ENCODE measurements at places on chromosomes 1 and 21.

- H3K4me1 ChIP-seq = no peaks in the 10 kb centered on the region
- DNase-seq = no peak
- no peaks in the 10 kb centered on the region for H3K27me3 ChIP-seq
Observed at GRCh38 chr1:100661176-100661575, 58.4 kb upstream of the VCAM1 start.

- DNase-seq = no peak
- no peaks in the 10 kb centered on the region for H3K27me3 ChIP-seq
- no peaks in the 10 kb centered on the region for H3K36me3 ChIP-seq
- no peak overlapping the region for H3K4me3 ChIP-seq
Observed at GRCh38 chr21:14683063-14683462, 136.9 kb upstream of the SAMSN1 start.

DNA sequence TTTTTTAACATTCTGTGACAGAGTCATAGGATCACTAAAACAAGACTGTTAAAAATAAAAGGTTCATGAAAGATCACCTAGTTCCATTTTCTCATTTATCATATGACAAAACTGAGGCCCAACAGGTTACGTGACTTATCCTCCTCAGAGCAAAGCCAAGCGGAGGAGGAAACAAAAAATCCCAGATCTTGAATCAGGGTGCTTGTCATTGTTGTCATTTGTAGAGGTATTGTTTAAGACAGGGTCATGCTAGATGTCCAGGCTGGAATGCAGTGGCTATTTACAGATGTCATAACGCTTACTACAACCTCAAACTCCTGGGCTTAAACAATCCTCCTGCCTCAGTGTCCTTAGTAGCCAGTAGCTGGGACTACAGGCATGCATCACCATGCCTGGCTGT lies 293.2 kb downstream of the DSCAM start:
- no peak overlapping the region for H3K27ac ChIP-seq
- H3K4me3 ChIP-seq = no peak overlapping the region
- DNase-seq = no peak
- H3K36me3 ChIP-seq = no peaks in the 10 kb centered on the region

DNA sequence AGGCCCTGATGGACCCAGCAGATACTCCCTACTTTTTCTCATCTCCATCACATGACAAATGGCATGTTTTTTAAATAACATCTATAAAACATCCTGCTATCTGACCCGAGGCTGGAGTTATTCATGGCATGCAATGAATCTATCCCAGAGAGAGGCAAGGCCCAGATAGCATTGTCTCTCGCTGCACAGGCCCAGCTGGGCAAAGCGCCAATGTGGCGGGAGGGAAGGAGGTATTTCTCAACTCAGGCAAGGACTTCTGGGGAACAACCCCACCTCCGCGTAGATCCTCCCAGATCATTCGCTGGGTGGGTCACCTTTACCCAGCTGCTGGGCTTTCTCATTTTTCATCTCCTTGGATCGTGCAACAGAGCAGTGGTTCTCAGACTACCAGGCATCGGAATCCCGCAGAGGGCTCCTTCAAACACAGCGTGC lies 59.8 kb downstream of the ERG start:
- peak; percentile 63 for DNase-seq
- no peaks in the 10 kb centered on the region for H3K36me3 ChIP-seq
- no peaks in the 10 kb centered on the region for H3K27me3 ChIP-seq
- H3K27ac ChIP-seq = peak overlapping the region; percentile 77

GRCh38 chr1:170691258-170691657 lies 27.3 kb downstream of the PRRX1 start:
- H3K4me3 ChIP-seq = no peak overlapping the region
- no peak for DNase-seq
- H3K4me1 ChIP-seq = no peaks in the 10 kb centered on the region
- H3K36me3 ChIP-seq = peaks cover 93% of the 10 kb centered on the region

DNA sequence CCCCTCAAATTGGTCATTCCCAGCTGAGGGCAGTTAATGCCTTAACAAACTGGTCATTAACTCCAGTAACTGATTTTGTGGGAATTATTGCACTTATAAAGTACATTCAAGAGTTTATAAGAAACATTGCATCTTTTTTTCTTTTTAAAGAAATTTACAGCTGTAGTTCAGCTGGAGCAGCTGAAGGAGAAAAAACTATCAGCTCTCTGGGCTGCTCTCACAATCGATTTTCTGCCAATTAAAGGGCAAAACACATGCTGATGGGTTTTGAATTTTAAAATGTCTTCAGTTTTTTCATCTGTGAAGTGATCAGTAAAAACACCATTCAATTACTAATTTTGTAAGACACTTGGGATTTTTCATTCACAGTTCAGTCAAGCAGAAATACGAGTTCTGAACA lies 74.7 kb downstream of the KIFAP3 start:
- H3K27ac ChIP-seq = no peak overlapping the region
- DNase-seq = no peak
- H3K36me3 ChIP-seq = no peaks in the 10 kb centered on the region
- no peaks in the 10 kb centered on the region for H3K4me1 ChIP-seq
- H3K4me3 ChIP-seq = no peak overlapping the region

- no peak for DNase-seq
- H3K27me3 ChIP-seq = no peaks in the 10 kb centered on the region
- no peak overlapping the region for H3K27ac ChIP-seq
- no peaks in the 10 kb centered on the region for H3K36me3 ChIP-seq
- no peak overlapping the region for H3K4me3 ChIP-seq
Observed at GRCh38 chr1:248787430-248787829, 31.9 kb upstream of the LYPD8 start.

DNA sequence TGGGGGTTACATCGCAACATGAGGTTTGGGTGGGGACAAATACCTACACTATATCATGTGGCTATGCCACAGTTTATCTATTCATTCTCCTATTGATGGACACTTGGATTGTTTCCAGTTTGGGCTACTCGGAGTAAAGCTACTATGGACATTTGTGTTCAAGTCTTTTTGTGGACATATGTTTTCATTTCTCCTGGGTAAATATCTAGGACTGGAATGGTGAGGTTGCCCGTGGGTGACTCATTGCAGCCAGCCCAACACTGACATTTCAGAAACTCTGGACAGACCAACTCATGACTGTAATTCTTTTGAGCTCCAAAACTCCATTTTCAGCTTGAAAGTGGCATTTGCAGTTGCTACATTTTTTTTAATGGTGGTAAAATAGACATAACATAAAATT lies 82.7 kb downstream of the KAZN start:
- H3K4me3 ChIP-seq = no peak overlapping the region
- H3K4me1 ChIP-seq = no peaks in the 10 kb centered on the region
- no peak for DNase-seq
- H3K27me3 ChIP-seq = no peaks in the 10 kb centered on the region
- no peak overlapping the region for H3K27ac ChIP-seq

DNA sequence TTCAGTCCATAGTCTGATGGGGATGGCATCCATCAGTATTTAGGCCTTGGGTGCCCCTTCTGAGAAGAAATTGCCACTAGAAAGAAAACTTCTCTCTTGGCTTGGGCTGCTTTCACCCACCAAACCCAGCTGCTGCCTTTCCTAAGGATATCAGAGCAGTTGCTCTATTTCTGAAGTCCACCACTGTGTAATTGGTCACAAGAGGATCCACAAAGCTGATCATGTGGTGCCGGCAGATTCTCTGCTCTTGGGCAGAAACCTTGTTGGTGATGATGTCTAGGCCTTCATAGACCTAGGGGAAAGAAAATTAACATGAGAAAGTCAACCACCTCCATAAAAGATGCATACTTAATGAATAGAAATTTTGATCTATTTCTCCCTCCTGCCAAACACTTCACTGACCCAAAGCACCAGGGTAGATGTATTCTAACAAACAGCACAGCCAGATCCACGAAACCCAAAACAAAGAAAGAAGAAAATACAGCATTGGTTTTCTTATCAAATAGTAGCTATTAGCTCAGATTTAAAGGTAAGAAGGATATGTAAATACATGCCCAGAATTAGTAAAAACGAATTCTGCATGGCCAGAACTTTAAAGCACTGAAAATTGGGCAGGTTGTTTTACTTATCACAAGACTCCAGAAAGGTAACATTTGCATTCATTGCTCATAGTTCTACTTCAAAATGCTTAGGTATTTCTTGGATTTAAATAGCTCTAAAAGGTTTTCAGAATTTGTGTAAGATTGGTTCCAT lies 26.0 kb downstream of the TRIT1 start:
- H3K27ac ChIP-seq = no peak overlapping the region
- H3K4me3 ChIP-seq = no peak overlapping the region
- no peaks in the 10 kb centered on the region for H3K27me3 ChIP-seq
- H3K4me1 ChIP-seq = peaks cover 2% of the 10 kb centered on the region
- H3K36me3 ChIP-seq = peaks cover 10% of the 10 kb centered on the region
- no peak for DNase-seq

DNA sequence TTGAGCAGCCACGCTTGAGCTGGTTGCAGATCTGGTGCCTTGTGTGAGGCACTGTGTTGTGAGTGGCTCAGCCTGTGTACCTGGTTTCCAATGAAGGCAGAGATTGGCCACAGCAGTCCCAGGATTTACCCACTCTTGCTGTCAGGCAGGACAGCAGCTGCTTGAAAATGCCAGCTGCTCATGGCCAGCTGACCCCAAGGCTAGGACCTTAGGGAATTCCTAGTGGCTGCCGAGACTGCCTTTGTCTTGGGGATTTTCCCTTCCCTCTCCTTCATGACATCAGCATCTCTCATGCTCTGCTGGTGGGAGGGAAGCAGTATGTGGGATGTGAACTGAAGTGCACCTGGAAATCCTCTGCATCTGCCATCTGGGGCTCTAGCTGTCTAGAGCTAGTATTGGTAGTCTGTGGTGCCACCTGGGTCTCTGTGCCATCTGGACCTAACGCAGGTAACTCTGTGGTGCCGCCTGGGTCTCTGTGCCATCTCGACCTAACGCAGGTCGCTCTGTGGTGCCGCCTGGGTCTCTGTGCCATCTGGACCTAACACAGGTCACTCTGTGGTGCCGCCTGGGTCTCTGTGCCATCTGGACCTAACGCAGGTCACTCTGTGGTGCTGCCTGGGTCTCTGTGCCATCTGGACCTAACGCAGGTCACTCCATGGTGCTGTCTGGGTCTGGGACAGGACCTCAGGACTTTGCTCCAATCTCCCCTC lies 3.8 kb upstream of the LRRC47 start:
- H3K4me1 ChIP-seq = peaks cover 6% of the 10 kb centered on the region
- peak; percentile 54 for DNase-seq
- H3K36me3 ChIP-seq = peaks cover 4% of the 10 kb centered on the region
- no peak overlapping the region for H3K27ac ChIP-seq

GRCh38 chr1:212853658-212854057 lies 4.4 kb upstream of the FLVCR1 start:
- no peak overlapping the region for H3K27ac ChIP-seq
- no peaks in the 10 kb centered on the region for H3K36me3 ChIP-seq
- H3K4me1 ChIP-seq = peaks cover 4% of the 10 kb centered on the region
- no peak for DNase-seq
- no peaks in the 10 kb centered on the region for H3K27me3 ChIP-seq
- no peak overlapping the region for H3K4me3 ChIP-seq

DNA sequence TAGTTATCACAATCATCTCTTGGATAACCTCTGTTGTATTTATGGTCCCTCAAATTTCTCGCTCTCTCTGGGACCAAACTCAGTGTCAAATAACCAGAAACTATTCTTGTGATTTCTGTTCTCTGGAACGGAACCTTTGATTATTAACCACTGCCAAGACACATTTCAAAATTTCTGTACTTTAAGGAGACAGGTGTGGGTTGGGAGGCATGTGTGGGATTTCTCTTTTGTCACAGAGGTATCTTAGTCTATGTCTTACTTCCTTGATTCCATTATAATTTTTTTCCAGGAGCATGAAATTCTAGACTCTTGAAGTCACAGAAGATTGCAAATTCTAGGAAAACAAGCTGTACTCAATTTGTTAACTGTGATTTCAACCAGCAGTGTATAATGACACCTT lies 919.0 kb upstream of the B3GALT2 start:
- no peaks in the 10 kb centered on the region for H3K36me3 ChIP-seq
- no peaks in the 10 kb centered on the region for H3K4me1 ChIP-seq

DNA sequence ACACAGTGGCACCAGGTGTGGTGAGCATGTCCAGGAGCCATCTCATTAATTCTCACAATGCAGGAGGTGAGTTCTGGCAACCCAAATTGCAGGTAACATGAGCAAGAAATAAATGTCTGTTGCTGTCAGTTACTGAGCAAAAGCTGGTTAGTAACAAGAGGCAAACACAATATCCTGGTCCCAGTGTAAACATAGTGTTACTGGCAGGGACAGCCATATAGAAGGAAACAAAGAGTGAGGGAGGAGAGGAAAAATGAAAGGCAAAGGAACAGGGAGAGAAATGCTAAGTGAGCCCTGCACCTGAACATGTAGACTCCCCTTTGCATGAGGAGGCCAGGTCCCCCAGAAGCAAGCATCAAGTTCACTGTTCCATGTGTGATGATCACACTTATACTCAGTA lies 203.6 kb downstream of the TRABD2B start:
- no peak overlapping the region for H3K27ac ChIP-seq
- H3K27me3 ChIP-seq = no peaks in the 10 kb centered on the region
- no peaks in the 10 kb centered on the region for H3K36me3 ChIP-seq
- H3K4me3 ChIP-seq = no peak overlapping the region
- DNase-seq = no peak

DNA sequence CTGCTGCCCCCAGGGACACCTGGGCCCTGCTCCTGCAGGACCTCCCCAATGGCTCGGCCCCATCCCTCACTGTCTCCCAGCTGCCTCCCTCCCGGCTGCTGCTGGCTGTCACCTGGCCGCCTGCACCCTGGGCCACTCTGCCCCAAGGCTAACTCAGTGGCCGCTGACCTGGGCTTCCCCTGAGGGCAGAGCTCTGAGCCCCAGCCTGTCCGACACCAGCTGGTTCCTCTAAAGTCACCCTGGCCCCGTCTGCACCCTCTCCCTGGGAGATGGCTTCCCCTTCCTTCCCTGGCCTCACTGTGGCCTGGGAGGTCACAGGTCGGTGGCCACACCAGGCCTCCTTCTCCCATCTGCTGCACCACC lies 15.0 kb downstream of the ITGB2 start:
- peaks cover 6% of the 10 kb centered on the region for H3K4me1 ChIP-seq
- no peaks in the 10 kb centered on the region for H3K36me3 ChIP-seq
- no peak overlapping the region for H3K27ac ChIP-seq
- peaks cover 73% of the 10 kb centered on the region for H3K27me3 ChIP-seq
- H3K4me3 ChIP-seq = no peak overlapping the region
- DNase-seq = no peak

- no peaks in the 10 kb centered on the region for H3K4me1 ChIP-seq
- H3K4me3 ChIP-seq = no peak overlapping the region
- H3K27me3 ChIP-seq = peaks cover 26% of the 10 kb centered on the region
- no peaks in the 10 kb centered on the region for H3K36me3 ChIP-seq
- DNase-seq = no peak
- no peak overlapping the region for H3K27ac ChIP-seq
Observed at GRCh38 chr1:111792249-111792648, 36.5 kb downstream of the DDX20 start.

- H3K36me3 ChIP-seq = no peaks in the 10 kb centered on the region
- peaks cover 4% of the 10 kb centered on the region for H3K27me3 ChIP-seq
- H3K27ac ChIP-seq = no peak overlapping the region
- H3K4me1 ChIP-seq = peaks cover 6% of the 10 kb centered on the region
- H3K4me3 ChIP-seq = no peak overlapping the region
Observed at GRCh38 chr1:230359992-230360668, 66.0 kb downstream of the PGBD5 start.

GRCh38 chr21:28614791-28615190 lies 377.9 kb downstream of the LTN1 start:
- H3K4me3 ChIP-seq = no peak overlapping the region
- no peaks in the 10 kb centered on the region for H3K36me3 ChIP-seq
- DNase-seq = no peak
- no peaks in the 10 kb centered on the region for H3K27me3 ChIP-seq
- no peaks in the 10 kb centered on the region for H3K4me1 ChIP-seq
- H3K27ac ChIP-seq = no peak overlapping the region

Data from mesenchymal stem cell (in vitro differentiated cells and primary cell).